ENCODE measurements at places on chromosomes 16 and 17. TPM values are rescaled to one million over a fixed set of nuclear protein-coding genes. Genes with fewer than 3 reads are reported as not detected.

DNA sequence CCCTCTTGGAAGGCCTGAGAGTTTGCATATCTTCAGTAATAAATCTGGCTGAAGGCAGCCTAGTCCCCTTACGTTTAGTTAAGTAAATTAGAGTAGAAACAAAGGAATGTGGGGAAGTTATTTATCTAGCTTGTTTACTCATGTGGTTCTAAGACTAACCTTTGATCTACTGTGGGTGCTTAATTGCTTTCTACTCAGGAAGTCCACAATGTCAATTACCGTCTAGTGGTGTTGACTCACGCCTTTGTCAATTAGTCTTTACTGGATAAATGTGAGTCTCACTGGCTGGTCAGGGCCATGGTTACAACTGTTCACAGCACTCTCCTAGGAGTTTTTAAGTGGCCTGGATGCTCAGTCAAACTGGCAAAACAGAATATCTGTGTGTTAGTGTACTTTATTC, 2338.4 kb downstream of the TP53TG3F start:
- H3K4me3 ChIP-seq: no peak overlapping the region
- no peaks in the 10 kb centered on the region for H3K4me1 ChIP-seq
- H3K27me3 ChIP-seq: no peaks in the 10 kb centered on the region
- DNase-seq: no peak

ADGRG1 gene
- 67.1 TPM for total RNA-seq

SRL gene
- 1.8 TPM for total RNA-seq

TEKT5 gene
- total RNA-seq: 1.1 TPM

ABCC6 gene
- total RNA-seq: 4.2 TPM

TRAF4 gene
- total RNA-seq: 254 TPM
